ENCODE measurements at places on chromosomes 12 and 14.
A peak's percentile ranks its signal among the peaks of the same experiment; 100 is the strongest.

GRCh38 chr12:65308006-65308405, 29.5 kb downstream of the MSRB3 start:
- DNase-seq, result no peak

- DNase-seq, result no peak
Observed at GRCh38 chr12:122866379-122866778, 29.5 kb downstream of the VPS37B start.

GRCh38 chr14:89565607-89566006, 148.6 kb upstream of the FOXN3 start:
- DNase-seq, result no peak

DNA sequence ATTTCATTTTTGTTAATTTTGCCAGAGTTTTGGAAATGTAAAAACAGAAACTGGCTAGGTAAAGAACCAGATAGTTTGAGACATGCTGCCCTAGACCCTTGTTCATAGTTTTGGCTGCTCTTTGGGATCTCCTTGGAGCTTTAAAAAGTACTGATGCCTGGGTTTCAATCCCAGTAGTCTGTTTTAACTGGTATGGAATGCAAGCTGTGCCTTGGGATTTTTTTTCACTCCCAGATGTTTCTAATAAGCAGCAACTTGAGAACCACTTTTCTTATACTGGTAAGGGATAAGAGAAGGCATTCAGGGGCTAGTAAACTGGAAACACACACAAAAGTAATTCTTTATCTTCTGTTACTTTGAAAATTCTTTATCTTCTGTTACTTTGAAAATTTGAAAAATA, 18.8 kb downstream of the SLC35F4 start:
- DNase-seq, result no peak

GRCh38 chr12:109949089-109949488, 47.1 kb downstream of the GIT2 start:
- DNase-seq, result no peak

DNA sequence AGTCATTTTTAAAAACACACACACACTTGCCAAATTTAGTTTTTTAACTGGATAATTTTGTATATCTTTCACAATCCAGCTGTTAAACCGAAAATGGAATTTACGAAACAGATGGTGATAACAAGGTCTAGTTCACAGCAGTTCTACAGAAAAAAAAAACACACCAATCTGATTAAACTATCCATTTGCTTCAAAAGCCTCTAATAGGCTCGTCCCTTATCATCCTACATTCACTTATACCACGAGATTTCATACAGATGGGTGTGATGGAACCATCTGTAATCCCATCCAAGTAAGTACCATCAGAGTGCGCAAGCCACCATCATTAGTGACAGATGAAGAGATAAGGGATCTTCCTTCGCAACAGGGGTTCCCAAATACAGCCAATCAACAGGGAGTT, 20.1 kb downstream of the GCH1 start:
- DNase-seq, result no peak

GRCh38 chr12:75876832-75877762, 154.5 kb downstream of the PHLDA1 start:
- DNase-seq, result no peak

GRCh38 chr12:66453120-66453519, 150.8 kb downstream of the HELB start:
- DNase-seq, result no peak

- DNase-seq, result no peak
Observed at GRCh38 chr12:9050521-9051157, 61.3 kb downstream of the KLRG1 start.

DNA sequence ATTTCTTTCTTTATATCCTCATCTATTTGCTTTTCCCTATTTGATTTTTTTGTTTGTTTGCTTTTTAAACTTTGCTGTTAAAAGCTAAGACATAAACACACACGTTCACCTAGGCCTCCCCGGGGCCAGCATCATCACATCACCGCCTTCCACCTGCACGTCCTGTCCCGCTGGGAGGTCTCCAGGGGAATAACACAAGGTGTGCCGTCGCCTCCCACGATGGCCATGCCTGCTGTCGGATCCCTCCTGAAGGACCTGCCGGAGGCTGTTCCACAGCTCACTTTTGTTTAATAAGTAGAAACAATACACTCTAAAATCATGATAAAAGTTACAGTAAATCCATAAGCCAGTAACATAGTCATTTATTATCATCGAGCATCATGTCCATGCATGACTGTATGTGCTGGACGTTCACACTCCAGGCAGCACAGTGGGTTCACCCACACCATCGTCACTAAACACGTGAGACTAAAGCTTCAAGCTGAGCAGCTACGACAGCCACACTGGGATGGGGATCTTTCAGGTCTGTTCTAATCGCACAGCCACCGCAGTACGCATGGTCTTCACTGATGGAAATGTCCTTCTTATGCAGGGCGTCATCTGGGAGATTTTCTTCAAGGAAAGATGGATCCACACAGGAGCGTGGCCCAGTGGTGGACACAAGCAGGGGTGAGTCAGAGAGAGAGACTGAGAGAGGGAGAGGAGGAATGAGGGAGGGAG, 3.6 kb downstream of the RIMBP2 start:
- DNase-seq, result no peak

- no peak for DNase-seq
Observed at GRCh38 chr12:77347017-77347416, 281.6 kb upstream of the E2F7 start.

DNA sequence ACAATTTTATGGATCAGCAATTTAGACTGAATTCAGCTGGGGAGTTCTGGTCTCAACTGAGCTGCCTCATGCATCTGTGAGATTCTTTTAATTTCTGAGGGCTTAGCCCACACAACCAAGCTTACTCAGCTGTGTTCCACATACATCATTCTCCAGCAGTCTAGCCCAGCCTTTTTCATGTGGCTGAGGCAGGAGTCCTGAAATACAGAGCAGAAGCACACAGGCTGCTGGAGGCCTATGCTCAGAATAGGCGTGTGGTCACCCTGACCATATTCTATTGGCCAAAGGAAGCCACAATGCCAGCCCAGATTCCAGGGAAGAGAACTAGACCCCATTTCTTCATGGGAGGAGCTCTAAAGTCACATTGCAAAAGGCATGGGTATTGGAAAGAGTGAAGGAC, 72.3 kb upstream of the DHRS4 start:
- DNase-seq, result no peak

DNA sequence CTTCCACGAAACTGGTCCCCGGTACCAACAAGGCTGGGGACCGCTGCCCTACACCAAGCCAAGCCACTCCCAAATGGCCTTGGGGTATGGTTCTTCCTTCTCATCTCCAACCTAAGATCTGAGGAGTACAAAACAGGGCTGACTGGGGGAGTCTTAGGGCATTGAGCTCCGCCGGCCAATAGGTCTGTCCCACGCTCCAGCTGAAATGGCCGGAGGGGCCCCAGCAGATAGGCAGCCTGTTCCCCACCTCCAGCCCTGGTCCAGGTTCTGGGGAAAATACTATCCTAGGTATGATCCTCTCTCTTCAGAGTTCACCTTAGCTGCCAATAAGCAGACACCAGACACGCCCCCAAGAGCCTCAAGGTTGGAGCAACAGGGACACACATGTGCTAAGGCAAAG, 90.2 kb downstream of the ACTN1 start:
- DNase-seq, result no peak

- no peak for DNase-seq
Observed at GRCh38 chr14:52797653-52798052, 6.2 kb upstream of the GNPNAT1 start.

DNA sequence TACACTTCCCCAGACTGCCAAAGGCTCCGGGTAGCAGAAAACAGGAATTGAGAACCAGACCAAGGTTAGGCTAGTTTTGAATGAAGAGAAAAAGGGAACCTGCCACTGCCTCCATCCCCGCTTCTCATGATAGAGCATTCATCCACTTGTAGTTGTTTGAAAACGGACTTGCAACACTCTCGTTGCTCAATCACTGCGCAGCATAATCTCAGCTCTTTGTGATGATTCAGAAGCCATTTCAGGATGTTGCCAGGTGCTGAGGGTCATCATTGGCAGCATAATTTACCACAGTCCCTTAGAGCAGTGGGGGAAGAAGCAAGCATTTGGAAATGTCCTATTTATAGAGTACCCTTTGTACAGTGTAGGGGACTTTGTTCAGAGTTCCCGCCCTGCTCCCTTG, 25.6 kb downstream of the KCNK13 start:
- DNase-seq, result no peak

DNA sequence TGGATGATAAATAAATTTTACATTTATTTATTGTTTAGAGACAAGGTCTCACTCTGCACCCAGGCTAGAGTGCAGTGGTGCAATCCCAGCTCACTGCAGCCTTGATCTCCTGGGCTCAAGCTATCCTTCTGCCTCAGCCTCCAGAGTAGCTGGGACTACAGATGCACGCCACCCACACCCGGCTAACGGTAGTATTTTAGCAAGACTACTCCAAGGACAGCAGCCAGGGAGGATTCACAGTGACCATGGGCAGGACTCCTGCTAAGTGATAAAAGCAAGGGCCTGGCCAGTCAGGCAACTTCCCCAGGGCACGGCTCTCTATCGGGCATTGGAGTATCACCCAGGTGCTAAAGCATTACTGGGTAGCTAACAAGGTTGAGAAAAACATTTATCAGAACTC, 55.4 kb downstream of the ARL6IP4 start:
- no peak for DNase-seq

DNA sequence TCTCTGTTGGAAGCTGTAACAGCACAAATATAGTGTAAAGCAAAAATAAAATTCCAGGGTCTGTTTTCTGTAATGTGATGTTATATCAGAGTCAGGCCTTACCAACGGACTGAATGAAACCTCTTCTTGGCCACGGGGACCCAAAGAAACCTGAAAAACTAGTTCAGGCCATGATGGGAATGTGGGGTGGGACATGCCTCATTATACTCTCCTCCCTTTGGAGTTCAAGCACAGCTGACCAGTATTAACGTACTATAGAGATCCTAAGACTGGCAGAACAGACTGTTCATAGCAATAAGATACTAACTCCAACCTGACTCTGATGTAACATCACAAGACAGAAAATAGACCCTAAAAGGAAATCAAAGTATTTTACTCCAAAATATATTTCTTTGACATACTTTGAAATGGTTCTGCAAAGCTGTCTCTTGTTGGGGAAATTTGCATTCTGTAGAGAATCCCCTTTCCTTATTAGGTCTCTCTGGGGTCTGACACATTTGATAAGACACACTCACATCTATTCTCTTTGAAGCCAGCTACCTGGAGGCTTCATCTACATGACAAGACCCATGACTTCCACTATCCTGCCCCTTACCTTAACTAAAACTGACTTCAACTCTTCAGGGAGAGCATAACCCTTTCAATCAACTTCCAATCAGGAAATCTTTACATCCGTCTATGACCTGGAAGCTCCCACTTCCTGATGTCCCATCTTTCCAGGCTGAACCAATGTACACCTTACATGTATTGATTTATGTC, 444.6 kb downstream of the SOX5 start:
- no peak for DNase-seq

GRCh38 chr12:26795910-26796309, 37.1 kb downstream of the ITPR2 start:
- no peak for DNase-seq

- no peak for DNase-seq
Observed at GRCh38 chr12:42296503-42297109, 29.3 kb downstream of the ZCRB1 start.

- no peak for DNase-seq
Observed at GRCh38 chr12:89750389-89751351, 42.0 kb upstream of the ATP2B1 start.

DNA sequence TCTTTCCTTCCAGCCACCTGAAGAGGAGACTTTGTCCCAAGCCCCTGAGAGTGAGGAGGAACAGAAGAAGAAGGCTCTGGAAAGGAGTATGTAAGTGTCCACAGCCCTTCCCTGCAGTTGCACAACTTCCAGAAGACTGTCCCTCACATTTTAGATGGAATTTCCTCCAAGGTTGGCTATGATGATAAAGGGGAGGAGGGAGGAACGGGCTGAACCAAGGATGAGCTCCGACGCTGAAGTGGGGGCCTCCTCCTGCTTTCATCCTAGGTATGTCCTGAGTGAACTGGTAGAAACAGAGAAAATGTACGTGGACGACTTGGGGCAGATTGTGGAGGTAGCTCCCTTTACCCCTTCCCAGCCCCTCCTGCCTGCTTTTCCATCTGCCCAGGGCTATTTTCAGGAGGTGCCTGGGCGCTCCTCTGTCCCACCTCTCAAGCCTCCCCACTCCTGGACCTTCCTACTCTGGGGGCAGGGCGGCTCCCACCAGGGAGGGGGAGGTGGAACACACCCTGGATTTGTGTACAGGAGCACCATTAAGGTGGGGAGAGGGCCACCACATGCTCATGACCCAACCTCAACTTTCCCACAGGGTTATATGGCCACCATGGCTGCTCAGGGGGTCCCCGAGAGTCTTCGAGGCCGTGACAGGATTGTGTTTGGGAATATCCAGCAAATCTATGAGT, 2.3 kb downstream of the ARHGEF25 start:
- DNase-seq, result no peak

DNA sequence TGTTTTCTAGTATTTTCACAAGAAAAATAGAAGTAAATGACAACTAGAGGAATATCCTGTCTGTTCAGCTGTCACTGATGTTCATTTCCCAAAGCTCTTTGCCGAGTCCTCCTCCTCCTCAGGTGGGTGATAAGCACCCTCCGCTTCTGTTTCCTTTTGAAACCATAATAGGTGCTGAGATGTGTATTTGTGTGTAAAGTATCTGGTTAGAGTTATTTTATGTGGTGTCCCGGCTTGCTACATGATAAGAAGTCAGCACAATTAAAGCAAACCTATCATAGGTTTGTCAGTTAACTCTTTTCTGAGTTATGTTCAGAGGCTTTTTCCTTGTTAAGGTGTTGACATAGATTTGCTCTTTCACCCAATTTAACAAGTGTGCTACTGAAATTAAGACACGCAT, 82.4 kb downstream of the PIWIL1 start:
- no peak for DNase-seq

DNA sequence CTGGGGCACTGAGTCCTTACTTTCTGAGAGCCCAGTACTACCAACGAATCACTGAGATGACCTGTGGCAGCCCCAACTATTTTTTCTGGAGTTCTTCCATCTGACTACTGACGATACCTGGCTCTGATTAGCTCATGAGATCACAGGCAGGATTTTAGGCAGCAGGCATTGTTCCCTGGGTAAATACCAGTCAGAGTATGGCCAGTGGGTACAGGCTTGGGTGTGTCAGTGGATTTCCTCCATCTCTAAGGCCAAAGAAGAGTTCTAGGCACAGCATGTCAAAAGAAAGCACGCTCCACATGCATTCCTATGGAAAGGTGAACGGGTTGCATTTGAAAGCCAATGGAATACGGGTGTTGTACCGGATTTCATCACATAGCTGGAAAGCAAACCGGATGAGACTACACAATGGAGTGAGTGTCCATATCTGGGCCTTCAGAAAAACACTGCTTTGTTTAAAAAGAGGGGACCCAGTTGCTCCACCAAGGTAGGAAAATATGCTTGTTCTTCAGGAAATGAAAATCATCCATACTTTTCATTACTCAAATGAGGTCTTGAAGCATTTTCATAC, 55.0 kb downstream of the PAX9 start:
- no peak for DNase-seq

DNA sequence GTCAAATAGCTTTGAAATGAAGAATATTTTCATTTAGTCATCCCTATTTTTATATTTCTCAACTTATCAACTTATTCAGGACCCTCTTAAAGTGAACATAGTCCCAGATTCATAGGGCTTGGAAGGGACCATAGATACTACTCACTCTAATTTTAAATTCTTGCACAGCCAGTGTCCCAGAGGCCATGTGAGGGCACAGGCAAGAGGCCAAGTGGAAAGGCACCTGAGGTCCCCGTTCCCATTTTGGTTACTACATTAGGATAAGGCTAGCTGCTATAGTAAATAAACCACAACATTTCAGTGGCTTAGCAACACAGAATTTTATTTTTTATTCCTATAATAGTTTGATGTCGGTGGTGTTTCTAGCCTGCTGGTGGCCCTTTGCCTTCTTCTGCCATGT, 227.8 kb downstream of the SPTSSA start:
- DNase-seq, result no peak

- peak; percentile 15 for DNase-seq
Observed at GRCh38 chr12:46661110-46661845, 164.5 kb downstream of the SLC38A4 start.
